ENCODE measurements at places on chromosomes 1 and 21. TPM values are rescaled to one million over a fixed set of nuclear protein-coding genes. Genes with fewer than 3 reads are reported as not detected.

- DNase-seq: no peak
Measured at GRCh38 chr1:9388335-9389180, 95.9 kb downstream of the SPSB1 start.

RBM11 gene
- 4.1 TPM for polyA plus RNA-seq

- DNase-seq: no peak
Measured at GRCh38 chr1:31708324-31708723, 4.5 kb upstream of the COL16A1 start.

CD1B gene
- not detected for polyA plus RNA-seq

DNA sequence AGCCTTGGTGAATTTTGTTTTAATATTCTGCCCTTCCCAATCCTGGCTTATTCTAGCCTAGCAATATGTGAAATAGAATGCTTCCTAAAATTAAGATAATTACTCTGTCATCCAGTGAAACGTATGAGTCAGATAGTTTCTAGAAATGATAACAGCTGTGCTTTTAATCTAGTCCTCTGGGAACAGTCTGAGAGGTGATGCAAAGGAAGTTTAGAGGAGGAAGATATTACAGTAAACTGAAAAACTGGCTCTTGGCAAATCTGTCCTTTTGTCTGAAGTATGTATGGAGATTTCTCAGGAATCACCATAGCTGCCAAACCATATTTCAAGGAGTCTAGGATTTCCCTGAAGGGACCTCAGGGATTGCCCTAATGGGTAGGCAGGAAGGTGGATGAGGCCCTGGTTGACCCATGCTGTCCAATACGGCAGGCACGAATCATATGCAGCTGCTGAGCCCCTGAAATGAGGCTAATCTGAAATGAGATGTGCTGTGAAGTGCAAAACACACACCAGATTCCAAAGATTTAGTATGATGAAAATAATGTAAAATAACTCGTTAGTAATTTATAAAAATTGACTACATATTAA, 70.8 kb upstream of the LBR start:
- DNase-seq: no peak

C2CD2 gene
- polyA plus RNA-seq: 13.4 TPM

DNA sequence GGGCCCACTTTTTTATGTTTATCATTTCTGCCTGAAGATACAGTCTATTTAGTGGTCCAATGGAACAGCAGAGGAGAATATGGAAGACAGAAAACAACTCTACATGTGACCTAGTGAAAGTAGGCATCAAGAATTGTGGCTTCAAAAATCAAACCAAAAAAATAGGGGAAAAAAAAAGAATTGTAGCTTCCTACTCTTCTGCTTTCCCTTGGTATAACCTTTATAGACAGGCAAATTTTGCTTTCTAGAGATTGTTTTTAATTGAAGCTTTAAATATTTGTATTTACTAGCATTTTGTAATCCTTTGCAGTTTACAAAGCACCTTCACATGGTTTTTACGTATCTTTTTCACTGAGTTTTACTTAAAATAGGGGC, 14.3 kb downstream of the PDIK1L start:
- DNase-seq: no peak

- DNase-seq: no peak
Measured at GRCh38 chr1:116232989-116233514, 121.9 kb downstream of the MAB21L3 start.
